ENCODE measurements at places on chromosomes 16 and 17. TPM values are rescaled to one million over a fixed set of nuclear protein-coding genes. Genes with fewer than 3 reads are reported as not detected.

- DNase-seq, result no peak
Measured at GRCh38 chr17:29874931-29875596, 55.0 kb downstream of the SSH2 start.

SLFN12 gene
- 1.2 TPM for total RNA-seq

- peak; percentile 52 for DNase-seq
Measured at GRCh38 chr17:47221154-47221553, 12.0 kb downstream of the MYL4 start.

DNA sequence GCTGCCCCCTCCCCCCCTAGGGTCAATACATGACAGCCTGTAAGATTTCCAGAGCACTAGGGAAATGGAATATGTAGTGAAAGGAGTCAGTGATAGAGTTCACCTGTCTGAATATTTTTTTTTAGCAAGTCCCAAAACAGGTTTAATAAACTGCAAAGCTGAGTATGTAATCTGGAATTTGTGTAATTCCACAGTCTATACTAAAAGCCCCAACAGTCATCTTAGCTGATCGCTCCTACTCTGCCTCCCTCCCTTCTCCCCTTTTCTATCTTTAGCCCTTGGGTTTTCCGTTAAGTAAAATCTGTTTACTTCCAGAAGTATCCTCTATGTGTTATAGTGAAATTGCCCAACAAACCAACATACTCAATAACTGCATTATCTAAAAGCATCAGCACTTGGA is 3.5 kb downstream of the CDH13 start:
- no peak for DNase-seq

DNA sequence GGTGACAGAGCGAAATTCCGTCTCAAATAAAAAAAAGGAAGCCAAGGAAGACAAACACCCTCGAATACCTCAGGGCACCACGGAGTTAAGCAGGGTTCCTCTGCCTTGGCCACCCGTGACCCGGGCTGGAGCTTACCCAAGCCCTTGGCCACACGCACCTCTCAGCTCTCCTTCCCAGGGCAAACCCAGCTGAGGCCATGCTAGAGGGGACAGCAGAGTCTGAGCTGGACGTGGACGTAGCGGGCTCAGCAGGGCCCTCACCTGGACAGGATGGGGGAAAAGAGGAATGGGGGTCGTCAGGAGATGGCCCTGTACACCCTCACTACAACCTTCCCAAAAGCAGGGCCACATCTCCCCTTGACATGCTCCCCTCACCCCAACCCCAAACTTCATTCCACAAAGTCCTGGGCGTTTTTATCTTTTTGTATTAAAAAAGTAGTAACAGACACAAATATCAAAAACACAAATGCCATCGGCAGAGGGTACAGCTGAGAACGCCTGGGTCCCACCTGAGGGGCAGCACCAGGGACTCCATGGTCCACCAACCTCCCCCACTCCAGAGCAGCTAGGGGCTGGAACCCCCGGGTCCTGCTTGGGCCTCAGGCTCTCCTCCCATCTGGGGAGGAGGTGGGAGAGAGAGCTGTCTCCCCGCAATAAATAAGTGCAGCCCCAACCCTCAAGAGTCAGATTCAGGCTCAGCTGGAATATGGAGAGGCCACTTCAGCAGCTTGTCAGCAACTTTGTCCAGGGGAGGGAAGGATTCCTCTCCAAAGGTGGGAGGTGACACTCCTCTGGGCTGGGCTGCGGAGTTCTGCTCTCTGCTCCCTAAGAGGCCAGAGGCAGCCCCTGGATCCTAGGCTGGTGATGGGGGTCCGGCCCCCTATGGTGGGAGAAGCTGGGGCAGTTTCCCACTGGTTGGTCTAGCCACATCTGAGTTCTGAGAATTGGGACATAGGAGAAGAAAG is 11.9 kb downstream of the PER1 start:
- DNase-seq, result no peak

GRCh38 chr17:49715717-49716279 is 8.0 kb upstream of the SLC35B1 start:
- no peak for DNase-seq

ARL17A gene
- 22.0 TPM for total RNA-seq

SLC25A10 gene
- total RNA-seq, result 14.1 TPM

GRCh38 chr17:63041722-63042121 is 75.7 kb downstream of the TANC2 start:
- DNase-seq, result no peak

DNA sequence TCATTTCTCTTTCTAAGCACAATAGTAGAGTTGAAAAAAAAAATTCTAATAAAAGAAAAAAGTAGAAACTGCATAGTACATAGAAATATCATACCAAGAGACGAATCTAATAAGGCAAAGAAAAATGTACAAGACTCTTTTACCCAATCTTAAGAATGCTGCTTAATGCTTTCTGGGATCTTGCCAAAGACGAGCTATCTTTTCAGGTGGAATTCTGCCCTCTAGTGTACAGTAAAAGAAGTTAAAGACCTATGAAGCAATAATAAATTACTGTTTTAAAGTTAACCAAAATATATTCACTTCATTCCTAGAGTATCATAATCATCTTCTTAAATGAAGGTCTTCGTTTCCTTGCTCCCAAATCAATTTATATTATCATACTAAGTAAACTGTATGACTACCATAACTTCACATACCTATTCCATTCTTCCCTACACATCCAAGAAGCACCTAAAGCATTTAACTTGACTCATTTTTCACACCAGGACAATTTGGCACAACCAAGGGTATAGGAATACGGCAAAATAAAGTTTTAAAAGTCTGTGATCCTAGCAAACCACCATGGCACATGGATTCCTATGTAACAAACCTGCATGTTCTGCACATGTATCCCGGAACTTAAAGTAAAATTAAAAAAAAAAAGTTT is 47.7 kb downstream of the CFDP1 start:
- DNase-seq, result no peak

CMTR2 gene
- total RNA-seq, result 19.7 TPM

DNA sequence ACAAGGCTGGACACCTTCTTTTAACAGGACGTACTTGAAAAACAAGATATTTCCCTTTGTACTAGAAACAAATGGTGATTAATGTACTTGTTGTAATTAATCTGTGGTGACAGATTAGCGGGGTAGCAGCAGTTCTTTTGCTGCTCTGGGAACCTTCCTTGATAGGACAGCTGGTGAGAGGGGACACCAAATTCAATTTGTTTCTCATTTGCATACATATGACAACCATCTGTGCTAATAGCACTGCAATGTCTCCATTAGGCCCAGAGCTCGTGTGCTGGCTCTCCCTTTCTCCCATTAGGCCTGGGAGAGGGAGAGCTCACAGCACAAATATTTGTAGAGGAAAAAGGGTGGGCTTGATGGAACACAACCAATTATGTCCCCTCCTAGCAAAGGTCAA is 221.0 kb upstream of the HS3ST3A1 start:
- no peak for DNase-seq

FKBP10 gene
- total RNA-seq, result 12.2 TPM

DNA sequence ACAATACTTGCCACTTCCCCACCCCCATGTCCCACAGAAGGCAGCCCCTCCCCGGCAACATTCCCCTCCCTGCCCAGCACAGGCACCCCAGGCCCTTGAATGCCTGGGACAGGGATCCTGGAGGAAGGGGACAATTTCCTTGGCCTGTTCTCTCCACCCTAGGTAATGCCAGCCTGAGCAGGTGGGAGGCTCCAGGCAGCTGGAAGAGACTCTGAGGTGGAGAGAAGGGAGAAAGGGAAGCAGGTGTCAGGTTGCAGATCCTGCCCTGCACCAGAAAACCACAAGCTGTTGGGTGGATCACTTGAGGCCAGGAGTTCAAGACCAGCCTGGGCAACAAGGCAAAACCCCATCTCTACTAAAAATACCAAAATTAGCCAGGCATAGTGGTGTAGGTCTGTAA is 8.9 kb downstream of the MPP2 start:
- no peak for DNase-seq

HSF5 gene
- total RNA-seq, result not detected

GRCh38 chr17:81135505-81136278 is 29.6 kb upstream of the PVALEF start:
- DNase-seq, result no peak

- no peak for DNase-seq
Measured at GRCh38 chr16:52463904-52464303, 83.0 kb downstream of the TOX3 start.

DNA sequence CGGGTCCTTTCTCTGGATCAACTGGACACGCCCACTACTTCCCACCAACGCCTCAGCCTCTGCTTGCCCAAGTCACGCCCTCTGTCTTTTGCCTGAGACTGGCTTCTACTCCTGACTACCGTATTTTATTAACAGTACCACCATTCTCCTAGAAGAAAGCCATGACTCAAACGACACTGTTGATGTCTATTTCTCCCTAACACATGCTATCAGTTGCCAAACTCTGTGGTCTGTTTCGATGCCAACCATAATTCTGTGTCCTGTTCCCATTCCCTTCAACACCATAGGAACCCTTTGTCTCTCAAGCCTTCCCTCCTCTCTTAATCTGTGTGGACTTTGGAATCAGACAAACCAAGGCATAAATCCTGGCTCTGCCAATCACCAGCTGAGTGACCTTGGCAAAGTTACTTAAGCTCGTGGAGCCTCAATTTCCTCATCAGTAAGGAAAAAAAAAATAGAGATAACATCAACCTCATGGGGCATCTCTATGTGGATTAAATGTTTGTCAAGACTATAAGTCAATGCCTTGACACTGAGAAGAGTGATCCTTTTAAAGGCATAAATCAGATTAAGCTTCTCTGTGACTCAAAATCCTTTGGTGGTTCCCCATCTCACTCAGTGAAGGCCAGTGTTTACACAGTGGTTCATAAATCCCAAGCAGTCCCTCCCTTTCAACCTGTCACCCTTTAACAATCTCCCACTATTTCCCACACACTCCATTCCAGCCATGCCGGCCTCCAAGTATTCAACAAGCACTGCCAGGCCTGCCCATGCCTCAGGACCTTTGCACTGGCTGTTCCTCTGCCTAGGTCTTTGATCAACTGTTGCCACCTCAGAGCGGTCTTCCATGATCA is 45.6 kb downstream of the ERN1 start:
- no peak for DNase-seq

DNA sequence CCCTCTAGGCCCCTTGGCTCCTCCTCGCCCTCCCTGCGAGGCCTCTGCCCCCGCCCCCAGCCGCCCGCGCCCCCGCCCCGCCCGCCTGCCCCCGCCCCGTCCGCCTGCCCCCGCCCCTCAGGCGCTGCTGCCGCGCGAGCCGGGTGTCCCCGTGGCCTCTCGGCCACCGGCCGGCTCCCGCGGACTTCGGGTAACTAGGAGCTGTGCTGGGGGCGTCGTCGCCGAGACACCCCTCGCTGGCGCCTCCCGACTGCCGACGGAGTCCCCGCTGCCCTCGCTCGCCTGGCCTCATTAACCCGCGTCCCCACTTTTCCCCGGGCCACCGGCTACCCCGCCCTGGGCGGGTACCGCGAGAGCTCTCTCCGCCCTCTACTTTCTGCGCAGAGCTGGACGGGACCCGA is at the start of gene TLCD1:
TLCD1 (minus strand) TSS at position 8 of the 401 bp plus-strand sequence. CDS start 136 bp downstream, outside the sequence.
- DNase-seq, result peak; percentile 88

OTOP3 gene
- total RNA-seq, result 0.98 TPM

- no peak for DNase-seq
Measured at GRCh38 chr16:50838885-50839284, 97.0 kb downstream of the CYLD start.

PRSS36 gene
- 17.8 TPM for total RNA-seq

IGF2BP1 gene
- not detected for total RNA-seq

- no peak for DNase-seq
Measured at GRCh38 chr16:9787717-9788116, 394.5 kb downstream of the GRIN2A start.

PPL gene
- 304 TPM for total RNA-seq

DNA sequence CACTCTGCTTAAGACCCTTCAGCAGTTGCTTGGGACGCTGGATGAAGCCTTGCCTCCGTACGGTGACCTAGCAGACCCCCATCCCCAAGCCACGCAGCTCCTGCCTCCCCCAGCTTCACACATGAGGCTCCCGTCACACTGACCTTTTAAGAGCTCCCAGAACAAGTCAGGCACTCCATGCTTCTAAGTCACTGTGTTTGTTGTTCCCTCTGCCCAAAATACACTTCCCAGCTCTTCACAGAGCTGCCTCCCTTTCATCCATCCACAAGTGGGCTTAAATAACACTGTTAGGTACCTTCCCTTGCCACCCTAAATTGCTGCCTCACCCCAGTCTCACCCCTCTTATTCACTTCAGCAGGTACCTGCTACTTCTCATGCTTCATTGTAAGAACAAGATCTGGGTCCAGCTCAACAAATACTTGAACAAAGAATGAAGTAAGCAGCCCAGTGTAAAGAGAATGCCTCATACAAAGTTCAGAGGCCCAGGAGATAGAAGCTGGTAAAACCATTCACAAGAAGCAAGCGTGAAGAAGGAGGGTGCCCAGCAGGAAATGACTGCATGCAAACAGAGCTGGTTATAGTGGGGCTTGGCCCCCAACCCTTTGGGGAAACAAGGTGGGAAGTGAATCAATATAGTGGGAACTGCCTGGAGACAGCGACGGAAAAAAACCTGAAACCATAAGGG is 5.8 kb downstream of the ZC3H7A start:
- DNase-seq, result peak; percentile 49
